ENCODE measurements at places on chromosomes 6 and 20.

GRCh38 chr6:97668716-97669115 lies 385.7 kb upstream of the MMS22L start:
- no peak for DNase-seq

- no peak for DNase-seq
These were observed 45.9 kb downstream of the RIPOR3 start for GRCh38 chr20:50645253-50646068.

- DNase-seq, result no peak
These were observed 61.6 kb upstream of the EDN1 start for GRCh38 chr6:12228447-12229146.

DNA sequence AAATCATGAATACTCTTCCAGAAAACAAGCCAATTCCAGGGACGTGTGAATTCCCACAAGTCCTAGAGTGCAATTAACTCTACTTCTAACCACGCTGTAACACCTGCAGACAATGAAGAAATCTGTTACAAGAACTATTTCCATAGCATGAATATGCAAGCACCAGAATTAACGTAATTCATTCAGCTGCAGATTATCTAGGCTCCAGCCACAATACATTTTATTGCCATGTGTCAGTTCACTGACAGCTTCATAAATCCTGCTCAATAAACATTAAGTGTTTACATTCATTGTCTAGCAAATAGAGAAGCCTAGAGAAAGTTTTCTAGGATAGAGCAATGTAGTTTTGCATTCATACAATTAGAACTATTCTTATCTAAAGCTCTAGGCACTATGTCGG lies 1348.5 kb downstream of the GRIK2 start:
- no peak for DNase-seq

DNA sequence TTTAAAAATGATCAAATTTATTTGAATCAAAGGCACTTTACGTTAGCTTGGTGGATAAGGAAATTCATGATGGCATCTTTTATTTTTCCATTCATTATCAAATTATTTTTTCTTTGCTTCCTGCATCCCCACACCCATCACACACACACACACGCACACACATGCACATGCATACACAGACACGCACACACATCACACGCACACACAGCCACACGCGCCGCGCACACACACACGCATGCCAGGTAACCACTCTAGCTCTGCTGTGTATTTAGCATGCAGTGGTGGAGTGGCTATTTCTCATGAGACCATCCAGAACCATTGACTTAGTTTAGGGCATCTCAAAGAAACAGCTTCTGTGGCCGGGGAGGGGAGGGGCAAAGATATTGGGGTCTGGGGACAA lies 47.0 kb downstream of the GNAS start:
- no peak for DNase-seq

GRCh38 chr6:107617341-107617932 lies 127.5 kb downstream of the SOBP start:
- DNase-seq, result no peak

- no peak for DNase-seq
These were observed 36.4 kb upstream of the MC3R start for GRCh38 chr20:56212091-56212490.

GRCh38 chr20:52948491-52948890 lies 23.7 kb upstream of the TSHZ2 start:
- DNase-seq, result no peak

DNA sequence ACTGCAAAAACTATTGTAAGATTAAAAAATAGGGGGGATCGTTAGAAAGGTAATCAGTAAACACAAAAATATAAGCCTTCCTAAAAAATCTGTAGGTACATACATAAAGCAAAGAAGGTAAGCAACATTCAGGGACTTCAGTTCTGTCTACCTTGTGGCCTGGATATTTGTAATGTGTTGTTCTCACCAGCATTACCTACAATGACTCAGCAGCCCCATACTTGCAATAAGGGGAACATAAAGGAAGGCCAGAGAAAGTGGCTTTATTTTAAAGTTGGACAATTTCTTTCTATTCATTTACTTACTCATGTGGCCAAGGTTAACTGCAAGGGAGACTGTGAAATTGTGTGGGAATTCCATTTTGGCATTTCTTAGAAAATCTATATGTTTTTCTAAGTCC lies 277.2 kb upstream of the PREP start:
- no peak for DNase-seq

GRCh38 chr6:33929575-33930288 lies 125.9 kb upstream of the MLN start:
- no peak for DNase-seq

GRCh38 chr6:104788400-104788799 lies 71.3 kb downstream of the HACE1 start:
- DNase-seq, result no peak

DNA sequence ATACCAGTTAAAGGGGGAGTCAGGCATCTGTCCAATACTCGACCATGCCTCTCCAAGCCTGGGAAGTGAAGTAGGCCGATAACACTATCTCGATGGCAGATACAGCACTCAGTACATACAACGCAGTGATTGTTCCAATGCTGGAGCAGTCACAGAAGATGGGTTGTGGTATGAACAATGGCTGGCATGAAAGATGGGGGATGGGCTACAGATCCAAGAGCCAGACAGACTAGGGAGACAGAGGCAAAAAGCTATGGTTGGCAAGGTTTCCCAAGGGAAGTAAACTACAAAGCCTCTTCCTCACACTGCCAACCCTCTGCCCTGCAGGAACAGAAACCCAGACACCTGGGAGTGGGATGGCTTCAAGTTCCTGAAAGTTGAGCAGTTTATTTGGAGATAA lies 19.2 kb downstream of the FKBP1A start:
- no peak for DNase-seq

- DNase-seq, result no peak
These were observed 100.6 kb downstream of the HIVEP1 start for GRCh38 chr6:12112540-12113189.

DNA sequence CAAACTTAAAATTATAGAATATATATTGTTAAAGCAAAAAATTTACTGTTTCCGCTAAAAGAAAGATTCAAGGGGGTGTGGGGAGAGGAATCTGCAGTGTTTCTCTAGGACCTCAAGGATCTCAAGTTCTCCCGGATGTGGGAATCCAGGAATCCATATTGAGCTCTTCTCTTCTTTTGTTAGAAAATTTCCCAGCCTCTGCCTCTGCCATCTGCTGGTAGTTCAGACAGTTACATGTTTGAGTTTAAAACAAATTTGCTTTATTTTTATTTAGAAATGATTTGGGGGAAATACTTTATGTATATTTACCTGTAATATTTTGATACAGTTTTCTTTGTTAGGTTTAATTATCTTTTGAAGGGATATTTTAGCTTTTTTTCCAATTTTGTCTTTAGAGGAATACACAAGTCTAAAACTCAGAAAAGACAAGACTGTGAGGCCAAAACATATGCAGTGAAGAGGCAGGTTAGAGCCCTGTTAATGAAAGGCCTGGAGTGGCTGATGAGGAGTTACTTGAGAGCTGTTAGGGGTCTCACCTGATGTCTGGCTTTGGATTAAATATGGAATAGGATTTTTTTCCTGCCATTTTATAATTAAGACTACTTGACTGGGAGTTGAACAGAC lies 268.8 kb downstream of the ARID1B start:
- DNase-seq, result no peak

DNA sequence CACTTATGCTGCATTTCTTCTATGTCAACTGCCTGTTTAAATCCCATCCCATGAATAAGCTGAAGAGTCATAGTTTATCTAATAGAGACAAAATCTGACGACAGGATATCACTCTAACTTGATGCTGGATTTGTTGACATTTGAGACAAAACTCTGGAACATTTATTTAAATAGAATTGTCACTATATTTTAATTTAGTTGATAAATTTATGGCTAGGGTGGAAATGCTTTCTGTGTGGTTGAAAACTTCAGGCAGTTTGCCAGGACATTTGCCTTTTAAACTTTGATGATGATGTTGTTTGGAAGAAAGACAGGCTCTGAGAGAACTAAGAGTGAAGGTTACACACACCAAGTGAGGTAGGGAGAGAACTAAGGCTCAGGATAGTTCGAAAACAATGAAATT lies 68.1 kb downstream of the GJA1 start:
- no peak for DNase-seq

- DNase-seq, result no peak
These were observed 8.8 kb upstream of the RSPH3 start for GRCh38 chr6:159008656-159009288.

DNA sequence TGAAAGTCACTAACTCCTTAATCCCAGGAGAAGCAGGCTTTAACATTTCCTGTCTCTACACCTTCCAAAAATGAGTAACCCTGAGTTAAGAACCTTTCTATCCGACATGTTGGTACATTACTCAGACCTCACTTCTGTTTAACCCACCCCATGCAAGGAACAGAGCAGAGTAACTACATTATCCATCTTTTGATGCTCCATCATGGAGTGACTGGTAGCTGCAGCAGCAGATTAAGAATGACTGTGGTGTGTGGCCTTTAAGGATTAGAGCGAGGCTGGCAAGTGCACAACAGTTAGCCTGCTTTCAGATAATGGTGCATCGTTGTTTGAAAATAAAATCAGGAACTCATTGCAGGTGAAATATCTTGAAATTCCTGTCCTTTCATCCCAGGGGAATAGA lies 2.0 kb downstream of the TRAF3IP2 start:
- no peak for DNase-seq

GRCh38 chr20:20614391-20614790 lies 98.1 kb downstream of the RALGAPA2 start:
- DNase-seq, result no peak

Measured in T follicular helper cell (primary cell).